ENCODE measurements at places on chromosomes 3 and 15.

- DNase-seq, result no peak
Measured at GRCh38 chr15:57343048-57343447, 33.3 kb upstream of the CGNL1 start.

GRCh38 chr3:46619845-46620778 lies 7.8 kb downstream of the FAM240A start:
- DNase-seq, result no peak

DNA sequence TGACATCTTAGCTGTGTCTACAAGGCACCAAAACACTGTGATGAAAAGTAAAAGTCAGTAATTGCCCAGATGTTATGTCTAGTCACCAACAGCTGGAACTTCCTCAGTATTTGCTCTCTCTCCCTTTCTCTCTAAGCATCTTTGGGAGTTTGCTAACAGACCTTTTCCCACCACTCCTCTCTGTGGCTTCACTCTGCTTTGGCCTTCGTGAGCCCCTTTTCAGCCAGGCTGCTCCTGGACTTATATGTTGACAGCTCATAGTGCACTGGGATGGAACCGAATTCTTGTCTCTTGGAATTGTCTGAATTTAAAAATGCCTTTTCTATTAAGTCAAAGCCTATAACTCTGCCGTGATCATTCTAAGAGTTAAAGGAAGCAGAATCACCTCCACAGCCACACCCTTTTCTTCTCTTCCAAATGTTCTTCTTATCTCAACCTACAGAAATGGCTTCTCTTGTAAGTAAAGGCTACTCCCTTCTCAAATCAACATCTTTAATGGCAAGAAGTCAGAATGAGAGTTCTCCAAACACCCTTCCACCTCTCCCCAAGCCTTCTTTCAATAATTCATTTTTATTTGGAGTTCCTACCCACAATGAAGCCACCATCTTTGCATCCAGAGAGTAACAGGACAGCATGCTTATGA lies 17.2 kb upstream of the FOXP1 start:
- DNase-seq, result no peak

DNA sequence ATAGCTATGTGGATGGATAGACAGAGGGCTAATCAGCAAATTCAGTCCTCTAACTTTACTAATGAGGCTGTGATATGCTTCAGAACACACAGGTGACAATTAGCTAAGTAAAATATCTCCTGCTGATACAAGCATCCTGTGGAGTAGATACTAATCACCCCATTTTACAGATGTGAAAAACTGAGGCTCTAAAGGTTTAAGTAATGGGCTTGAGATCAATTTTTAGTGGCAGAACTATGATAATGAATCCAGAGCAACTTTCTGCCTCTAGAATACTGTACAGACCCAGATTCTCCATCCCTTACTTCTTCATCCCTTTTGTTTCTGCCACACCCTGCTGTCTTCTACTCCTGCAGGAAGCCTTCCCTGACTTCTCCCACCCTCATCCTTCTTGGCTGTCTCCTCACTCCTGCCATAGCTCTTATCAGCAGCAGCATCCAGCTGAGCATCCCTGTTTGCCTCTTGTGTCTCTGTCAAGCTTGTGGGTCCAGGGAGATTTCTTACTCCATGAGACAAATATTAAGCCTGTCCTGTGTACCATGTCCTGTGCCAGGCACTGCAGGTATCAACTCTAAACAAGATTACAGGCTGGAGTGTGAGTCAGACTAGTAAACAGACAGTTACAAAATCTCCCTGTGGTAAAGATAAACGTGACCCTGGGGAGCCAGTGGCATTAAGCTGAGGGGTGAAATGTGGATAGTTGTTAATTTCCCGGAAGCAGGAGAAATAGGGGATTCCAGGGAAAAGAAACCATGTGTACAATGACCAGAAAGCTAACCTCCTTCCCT lies 39.2 kb downstream of the SLC6A11 start:
- no peak for DNase-seq

- DNase-seq, result no peak
Measured at GRCh38 chr3:186609247-186609868, 3.5 kb upstream of the AHSG start.

GRCh38 chr15:95329362-95329761 lies 1001.1 kb upstream of the NR2F2 start:
- DNase-seq, result no peak

- no peak for DNase-seq
Measured at GRCh38 chr3:102444101-102444500, 9.3 kb downstream of the ZPLD1 start.

DNA sequence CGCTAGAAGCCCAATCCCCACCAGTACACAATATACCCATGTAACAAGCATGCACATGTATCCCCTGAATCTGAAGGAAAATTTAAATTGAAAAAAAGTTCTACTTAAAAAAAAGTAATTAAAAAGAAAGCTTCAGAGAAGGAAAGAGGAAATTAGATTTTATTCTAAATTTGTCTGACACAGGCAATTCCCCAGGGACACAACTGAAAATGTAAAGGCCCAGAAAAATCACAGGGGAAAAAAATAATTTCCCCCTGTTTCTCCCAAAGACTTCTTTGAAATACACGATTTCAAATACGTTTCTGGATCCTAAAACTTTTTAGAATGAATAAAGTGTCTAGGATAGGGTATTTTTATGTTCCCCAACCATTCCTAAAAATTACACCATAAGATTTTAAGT lies 42.9 kb downstream of the SEMA5B start:
- DNase-seq, result no peak

DNA sequence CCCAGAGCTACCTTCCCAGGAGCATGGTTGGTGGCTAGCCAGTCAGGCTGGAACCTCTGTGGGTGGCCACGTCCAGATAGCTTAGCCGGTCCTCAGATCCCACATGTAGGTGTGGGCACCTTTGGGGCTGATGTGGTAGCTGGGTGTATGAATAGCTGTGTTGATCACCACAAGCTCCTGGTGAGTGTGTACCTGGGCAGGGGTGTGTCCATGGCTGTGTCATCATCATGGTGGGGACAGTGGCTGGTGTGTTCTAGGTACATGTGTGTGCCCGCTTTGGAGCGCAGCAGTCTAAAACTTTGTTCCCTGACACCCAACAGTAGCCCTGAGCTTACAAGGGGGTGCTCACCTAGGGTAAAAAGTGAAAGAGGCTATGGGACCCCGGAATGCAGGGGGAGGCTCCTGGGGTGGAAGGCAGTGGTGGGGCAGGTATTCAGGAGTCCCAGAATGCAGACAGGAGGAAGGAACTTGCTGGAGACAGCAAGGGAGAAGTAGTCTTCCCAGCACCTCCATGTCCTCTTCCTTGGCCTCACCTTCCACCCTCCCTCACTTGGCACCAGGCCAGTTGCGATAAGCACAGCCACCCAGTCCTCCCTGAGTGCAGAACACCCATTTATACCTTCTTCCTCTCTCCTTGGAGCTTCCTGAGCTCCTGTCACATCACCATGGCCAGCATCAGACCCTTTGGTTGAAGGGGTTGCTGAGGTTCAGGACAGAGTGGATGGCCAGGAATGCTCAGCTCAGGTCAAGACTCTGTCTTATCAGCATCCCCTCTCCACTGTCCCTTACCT lies 1.2 kb downstream of the CISH start:
- DNase-seq, result no peak

DNA sequence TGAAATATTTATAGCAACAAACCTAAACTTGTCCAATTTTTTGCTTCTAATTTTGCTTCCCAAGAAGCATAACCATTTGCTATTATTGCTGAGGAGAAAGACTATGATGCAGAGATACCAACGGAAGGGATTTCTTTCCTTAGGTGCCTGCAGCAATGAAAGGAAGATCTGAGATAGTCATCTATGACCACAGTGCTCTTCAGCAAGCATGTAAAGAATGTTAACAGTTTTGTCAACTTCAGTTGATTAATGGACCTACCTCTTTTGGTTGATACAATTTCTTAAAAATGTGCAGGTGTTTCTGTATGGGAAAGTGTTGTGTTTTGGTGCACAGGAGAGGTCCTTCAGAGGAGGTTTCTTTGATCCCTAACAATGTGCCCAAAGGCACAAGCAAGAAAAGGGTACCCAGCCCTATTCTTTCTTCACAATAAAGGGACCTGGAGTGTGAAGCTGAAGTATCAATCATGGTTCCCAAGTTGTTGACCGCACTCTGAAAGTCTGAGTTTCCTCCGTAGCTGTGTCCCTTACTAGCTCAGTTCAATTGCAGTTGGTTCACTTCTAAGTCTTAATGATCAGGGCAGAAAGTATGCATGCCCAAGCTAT lies 307.7 kb upstream of the KCNH8 start:
- DNase-seq, result no peak

GRCh38 chr3:165513715-165514701 lies 317.8 kb upstream of the SLITRK3 start:
- DNase-seq, result no peak

- no peak for DNase-seq
Measured at GRCh38 chr15:67786646-67787045, 38.7 kb upstream of the SKOR1 start.

DNA sequence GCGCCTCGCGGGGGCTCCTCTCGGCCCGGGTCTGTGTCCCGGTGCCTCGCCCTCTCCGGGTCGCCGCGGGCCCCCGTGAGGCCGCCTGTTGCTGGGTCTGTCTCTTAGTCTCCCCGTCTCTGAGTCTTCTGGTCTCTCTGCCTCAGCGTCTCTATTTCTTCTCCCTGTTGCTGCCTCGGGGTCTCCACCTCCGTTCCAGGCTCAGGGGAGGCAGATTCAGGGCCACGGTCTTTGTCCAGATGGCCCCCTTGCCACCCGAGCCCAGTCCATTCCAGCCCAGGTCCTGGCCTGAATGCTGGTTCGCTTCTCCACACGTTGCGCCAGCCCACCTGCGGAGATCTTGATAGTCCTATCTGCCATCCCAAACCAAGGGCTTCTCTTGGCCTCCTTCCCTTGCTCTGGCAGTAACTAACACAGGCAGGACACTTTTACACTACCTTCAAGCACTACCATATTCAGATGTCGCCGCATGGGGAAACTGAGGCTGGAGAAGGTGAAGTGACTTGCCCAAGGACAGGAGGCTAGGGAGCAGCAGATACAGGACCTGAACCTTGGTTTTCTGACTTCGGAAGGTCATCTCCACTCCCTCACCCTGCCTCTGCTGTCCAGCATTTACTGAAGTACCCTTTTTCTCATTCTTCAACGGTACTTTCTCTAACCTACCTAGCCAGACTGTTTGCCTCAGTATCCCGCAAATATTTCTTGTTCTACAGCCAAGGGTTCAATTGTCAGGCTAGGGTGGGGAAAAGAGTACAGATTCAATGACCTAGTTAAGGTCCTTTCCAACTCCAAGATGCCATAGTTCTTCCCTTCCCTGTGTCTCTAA lies 616 bp upstream of the IGDCC4 start:
- DNase-seq, result no peak

- DNase-seq, result no peak
Measured at GRCh38 chr3:160049038-160049437, 60.4 kb downstream of the IL12A start.

DNA sequence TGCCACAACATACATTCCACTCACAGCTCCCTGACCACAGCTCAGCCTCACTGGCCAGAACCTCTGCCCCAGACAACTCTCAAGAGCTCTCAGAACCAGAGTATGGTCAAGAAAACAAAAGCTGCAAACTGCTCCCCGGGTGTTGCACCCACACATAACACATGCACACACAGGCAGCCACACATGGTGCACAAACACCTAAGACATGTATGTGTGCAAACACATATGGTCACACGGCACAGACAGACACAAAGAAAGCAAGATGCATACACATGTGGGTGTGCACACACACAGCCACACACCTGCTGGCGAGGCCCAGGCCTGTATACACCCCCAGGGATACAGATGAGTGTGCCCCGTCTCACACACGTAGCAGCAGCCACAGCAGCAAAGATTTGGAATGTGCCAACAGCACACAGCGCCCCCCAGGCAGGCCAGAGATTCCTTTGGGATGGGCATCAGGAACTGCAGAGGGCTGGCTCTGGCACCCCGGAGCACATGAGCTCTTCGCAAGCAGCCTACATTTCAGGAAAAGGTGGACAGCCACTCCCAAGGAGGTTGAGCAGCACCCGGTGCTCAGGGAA lies 6.6 kb downstream of the KLF15 start:
- no peak for DNase-seq

DNA sequence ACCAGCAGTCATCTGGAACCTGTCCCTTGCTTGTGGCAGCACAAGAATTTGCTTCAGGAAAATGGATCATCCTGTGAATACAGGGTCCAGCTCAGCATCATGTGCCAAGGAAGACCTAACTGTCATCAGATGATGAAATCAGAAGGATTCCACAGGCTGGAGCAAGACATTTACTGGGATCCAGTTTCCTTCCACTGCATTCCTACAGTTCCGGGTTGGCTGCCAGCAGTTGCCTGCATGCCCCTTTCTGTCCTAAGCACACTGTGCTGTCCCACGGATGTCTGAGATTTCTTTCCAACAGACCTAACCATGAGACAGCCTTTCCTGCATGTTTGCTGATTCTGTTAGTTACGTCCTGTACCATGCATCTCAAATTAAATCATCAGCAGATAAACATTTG lies 140.7 kb downstream of the IMPG2 start:
- no peak for DNase-seq

DNA sequence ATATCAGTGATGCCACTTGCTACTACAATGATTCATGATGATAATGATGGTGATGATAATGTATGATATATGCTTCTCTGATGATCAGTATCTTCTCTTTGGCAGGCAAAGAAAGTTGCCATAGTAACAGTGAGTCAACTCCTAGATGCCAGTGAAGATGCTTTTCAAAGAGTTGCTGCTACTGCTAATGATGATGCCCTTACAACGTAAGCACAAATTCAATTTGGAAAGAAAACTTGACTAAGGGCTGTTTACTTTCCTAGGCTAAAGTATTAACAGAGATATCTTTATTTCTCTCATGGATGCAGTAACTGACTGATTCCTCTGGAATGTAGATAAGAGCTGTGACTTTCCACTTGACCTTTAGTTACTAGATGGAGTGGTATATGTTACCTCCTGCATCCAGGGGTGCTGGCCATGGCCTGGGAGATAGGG lies 27.8 kb downstream of the ADGRG7 start:
- DNase-seq, result no peak

DNA sequence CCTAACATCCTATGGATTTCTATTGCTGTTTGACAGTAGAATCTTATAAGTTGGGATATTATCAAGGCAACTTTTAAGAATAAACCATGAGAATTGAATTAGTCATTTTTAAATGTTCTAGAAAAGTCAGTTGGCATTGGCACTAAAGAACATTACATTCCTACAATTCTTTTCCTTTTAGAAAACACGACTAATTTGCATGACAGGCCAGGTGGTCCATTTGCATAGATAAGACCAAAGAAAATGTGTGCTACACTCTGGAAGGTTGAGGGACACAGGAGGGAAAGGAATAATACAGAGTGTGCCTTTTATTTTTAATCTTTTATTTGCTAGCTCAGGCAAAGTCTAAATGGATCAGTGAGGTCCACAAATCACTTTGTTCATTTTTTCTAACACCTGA lies 962.3 kb downstream of the EPHA3 start:
- no peak for DNase-seq

- no peak for DNase-seq
Measured at GRCh38 chr15:43218908-43219706, 1.7 kb downstream of the EPB42 start.
